HAP-1 (cell line): ENCODE measurements at places on chromosomes 3 and 15.

DNA sequence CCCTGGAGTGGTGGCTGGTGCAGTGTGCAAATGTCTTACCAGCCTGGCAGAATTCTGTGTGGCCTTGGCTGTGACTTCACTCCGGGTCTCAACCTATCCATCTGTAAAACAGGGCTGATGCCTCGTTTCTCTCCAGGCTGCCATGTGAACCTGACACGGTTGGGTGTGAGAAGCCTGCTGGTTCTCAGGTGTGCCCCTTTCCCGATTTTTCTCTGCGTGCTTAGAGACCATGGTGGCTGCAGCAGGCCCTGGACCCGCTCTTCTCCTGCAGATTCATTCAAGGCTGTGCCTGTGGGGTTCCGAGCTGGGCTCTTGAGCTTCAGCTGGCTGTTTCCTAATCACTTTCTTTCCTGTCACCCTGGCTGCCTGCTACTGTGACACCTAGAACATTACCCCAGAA lies 38.9 kb downstream of the EEFSEC start:
- no peak for DNase-seq

- no peak for DNase-seq
Measured at GRCh38 chr15:74752531-74752930, 3.9 kb downstream of the CYP1A2 start.

DNA sequence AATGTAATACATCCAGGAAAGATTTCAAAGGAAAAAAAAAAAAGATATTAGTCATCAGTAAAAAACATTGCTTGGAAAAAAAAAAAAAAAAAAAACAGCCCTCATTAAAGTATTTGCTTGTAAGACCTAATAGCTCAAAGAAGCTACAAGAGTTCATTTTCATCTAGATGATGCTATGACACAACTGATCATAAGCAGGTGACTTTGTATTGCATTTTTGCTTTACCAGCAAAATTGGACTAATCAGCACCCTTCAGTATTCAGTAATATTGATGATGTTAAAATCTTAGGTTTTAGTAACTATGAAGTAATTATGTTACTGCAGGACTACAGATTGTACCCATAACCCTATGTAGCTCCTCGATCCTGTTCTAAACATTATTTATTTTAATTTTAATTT lies 214.7 kb upstream of the CADM2 start:
- no peak for DNase-seq

DNA sequence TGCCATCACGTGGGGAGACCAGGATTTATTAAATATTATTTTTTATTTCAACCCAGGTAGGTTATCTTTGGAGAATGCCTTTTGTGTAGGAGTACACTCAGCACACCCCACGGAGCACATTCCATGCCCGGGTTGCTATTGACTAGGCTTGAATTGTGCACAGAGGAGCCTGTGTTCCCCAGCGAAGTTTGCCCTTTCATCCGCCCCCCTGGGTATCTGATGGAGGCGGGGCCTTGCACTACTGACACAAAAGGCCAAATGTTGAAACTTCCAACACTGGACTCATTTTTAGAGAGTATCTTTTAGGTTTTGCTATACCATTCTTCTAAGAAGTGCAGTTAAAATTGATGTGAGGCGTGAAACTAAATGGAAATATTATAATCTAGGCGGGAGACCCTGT lies 39.3 kb upstream of the PPP4R2 start:
- no peak for DNase-seq

- DNase-seq = no peak
Measured at GRCh38 chr3:197784019-197784585, 7.0 kb upstream of the LRCH3 start.

- DNase-seq = no peak
Measured at GRCh38 chr3:17030438-17030837, 145.7 kb downstream of the PLCL2 start.

DNA sequence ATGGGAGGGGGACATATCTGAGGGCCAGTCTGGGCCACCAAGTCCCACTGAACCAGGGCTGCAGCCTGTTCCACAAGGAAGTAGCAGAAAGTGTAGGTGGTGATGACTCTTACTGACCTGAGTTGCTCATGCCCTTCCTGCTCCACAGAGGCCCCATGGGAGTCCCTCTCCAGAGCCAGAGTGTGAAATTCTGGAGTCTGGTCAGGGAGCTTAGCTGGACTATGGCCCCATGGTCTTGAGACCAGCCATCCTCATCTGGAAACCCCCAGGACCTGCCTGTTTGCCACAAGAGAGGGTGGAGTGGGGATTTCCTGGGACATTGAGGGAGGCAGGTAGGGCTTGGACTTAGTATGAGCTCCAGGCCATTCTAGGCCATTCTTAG lies 3.0 kb downstream of the SPINT1 start:
- no peak for DNase-seq

DNA sequence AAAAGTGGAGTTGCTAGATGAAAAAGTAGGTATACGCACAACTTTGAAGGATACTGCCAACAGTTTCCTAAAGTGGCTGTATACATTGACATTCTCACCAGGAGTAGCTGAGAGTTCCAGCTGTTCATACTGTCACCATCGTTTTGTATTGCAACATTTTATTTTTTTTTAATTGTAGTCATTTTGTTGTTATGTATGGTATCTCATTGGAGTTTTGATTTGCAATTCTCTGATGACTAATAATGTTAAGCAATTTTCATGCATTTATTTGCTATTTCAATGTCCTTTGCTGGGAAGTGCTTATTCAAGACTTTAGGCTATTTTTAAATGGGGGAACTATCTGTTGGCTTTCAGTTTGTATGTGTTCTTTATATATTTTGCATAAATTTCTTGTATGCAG lies 185.1 kb upstream of the TGFBR2 start:
- DNase-seq = no peak

- no peak for DNase-seq
Measured at GRCh38 chr15:93862791-93863190, 368.6 kb upstream of the MCTP2 start.

DNA sequence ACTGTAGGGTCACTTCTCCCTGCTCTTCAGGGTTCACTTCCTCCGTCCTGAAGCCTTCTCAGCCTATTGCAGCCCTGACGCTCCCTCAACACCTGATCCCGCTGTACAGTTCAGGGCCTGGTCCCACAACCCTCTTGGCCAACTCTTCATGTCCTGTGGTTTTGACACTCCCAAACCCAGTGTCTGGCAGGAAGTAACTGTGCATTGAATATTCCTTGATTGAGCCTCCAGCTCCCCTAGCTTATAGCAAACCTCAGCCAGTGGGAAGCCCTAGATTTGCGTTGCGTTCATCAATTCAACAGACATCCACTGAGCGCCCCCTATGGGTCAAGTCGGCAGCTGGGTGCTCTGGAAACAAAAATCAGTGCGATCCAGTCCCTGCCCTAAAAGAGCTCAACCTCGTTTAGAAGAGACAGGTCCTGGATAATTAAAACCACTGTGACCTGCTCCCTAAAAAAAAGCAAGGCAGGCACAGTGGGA lies 13.5 kb downstream of the UBAP1L start:
- peak; percentile 71 for DNase-seq
